ENCODE measurements at places on chromosomes 12 and 14. TPM values are rescaled to one million over a fixed set of nuclear protein-coding genes. Genes with fewer than 3 reads are reported as not detected.

The CELA1 gene
- not detected for total RNA-seq

The ESPL1 gene
- 8.2 TPM for total RNA-seq

The KITLG gene
- total RNA-seq = not detected

The RPS6KA5 gene
- 16.3 TPM for total RNA-seq

- no peaks in the 10 kb centered on the region for H3K36me3 ChIP-seq
- no peak for DNase-seq
- no peaks in the 10 kb centered on the region for H3K4me1 ChIP-seq
- H3K4me3 ChIP-seq = no peak overlapping the region
Measured at GRCh38 chr12:114612062-114612461, 71.9 kb downstream of the TBX3 start.

GRCh38 chr12:122182887-122183587 is at the start of gene LRRC43:
Gene LRRC43, plus strand, starts transcription at chr12:122183123. Its CDS starts 22 bp downstream, at chr12:122183145.
- peak within 1 kb of the TSS; percentile 81 for H3K4me3 ChIP-seq
- no peaks in the 10 kb centered on the region for H3K36me3 ChIP-seq
- peak; percentile 47 for DNase-seq

DNA sequence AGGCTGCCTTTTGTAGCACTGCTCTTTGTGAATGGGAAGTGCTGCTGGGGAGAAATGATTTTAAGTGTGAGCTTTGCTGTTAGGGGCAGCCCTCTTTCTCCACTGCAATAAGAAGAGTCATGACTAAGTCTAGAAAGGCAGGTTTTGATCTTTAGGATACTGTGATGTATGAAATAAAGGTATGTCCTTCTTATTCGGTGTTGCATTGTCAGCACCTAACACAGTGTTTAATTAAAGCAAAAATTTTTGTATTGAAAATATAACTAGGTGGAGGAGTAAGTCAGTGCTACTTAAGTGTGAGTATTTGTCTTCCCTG is 81.5 kb downstream of the ETV6 start:
- no peaks in the 10 kb centered on the region for H3K27me3 ChIP-seq
- peak overlapping the region; percentile 74 for H3K4me3 ChIP-seq
- no peak for DNase-seq
- peaks cover 94% of the 10 kb centered on the region for H3K4me1 ChIP-seq
- peak overlapping the region; percentile 89 for H3K27ac ChIP-seq

GRCh38 chr12:93851257-93851671 is 174.1 kb downstream of the CRADD start:
- H3K36me3 ChIP-seq = peaks cover 6% of the 10 kb centered on the region
- H3K4me3 ChIP-seq = no peak overlapping the region
- H3K27ac ChIP-seq = no peak overlapping the region

DNA sequence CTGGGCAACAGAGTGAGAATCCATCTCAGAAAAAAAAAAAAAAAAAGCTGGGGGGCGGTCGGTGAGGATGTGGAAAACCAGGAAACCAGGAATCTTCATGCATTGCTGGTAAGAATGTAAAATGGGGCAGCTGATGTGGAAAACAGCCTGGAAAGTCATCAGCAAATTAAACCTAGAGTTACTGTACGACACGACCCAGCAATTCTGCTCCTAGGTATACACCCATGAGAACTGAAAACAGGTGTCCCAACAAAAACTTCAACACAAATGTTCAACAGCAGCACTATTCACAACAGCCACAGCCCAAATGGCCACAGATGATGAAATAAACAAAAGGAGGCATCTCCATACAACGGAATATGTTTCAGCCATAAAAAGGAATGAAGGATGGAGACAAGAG is 97.3 kb downstream of the NCOR2 start:
- DNase-seq = no peak
- no peak overlapping the region for H3K4me3 ChIP-seq
- H3K27me3 ChIP-seq = no peaks in the 10 kb centered on the region
- no peak overlapping the region for H3K27ac ChIP-seq
- H3K4me1 ChIP-seq = peaks cover 37% of the 10 kb centered on the region
- peaks cover 56% of the 10 kb centered on the region for H3K36me3 ChIP-seq

DNA sequence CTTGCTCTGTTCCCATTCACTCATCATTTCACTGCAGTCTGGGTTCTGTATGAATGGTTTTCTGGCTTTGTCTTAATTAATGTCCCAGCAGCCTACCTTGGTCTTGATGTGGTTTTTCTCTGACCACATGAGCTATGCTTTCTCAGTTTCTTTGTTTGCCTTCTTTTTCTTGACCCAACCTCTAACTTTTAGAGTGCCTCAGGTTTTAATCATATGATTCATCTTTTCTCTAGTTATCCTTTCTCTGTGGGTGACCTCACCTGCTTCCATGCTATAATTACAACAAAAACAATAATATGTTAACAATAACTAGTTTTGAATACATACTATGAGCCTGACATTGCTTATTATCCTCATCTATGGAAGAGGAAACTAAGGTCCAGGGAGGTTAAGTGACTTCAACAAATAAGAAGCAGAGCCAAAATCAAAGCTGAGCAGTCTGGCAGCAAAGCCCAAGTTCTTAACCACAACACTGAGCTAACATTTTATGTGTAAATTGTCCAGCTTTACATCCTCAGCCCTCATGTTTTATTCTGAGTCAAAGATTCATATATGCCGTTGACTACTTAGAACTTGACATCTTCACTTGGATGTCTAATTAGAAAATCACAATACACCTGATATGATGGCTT is 4.7 kb upstream of the EPYC start:
- H3K4me1 ChIP-seq = no peaks in the 10 kb centered on the region
- DNase-seq = no peak

GRCh38 chr12:47079981-47080724 is 394 bp upstream of the AMIGO2 start:
- peaks cover 23% of the 10 kb centered on the region for H3K36me3 ChIP-seq
- H3K27ac ChIP-seq = peak overlapping the region; percentile 95
- H3K4me1 ChIP-seq = peaks cover 74% of the 10 kb centered on the region
- peak overlapping the region; percentile 99 for H3K4me3 ChIP-seq
- H3K27me3 ChIP-seq = no peaks in the 10 kb centered on the region
- DNase-seq = peak; percentile 50
